B cell (primary cell): ENCODE measurements at places on chromosomes 1 and 21.

DNA sequence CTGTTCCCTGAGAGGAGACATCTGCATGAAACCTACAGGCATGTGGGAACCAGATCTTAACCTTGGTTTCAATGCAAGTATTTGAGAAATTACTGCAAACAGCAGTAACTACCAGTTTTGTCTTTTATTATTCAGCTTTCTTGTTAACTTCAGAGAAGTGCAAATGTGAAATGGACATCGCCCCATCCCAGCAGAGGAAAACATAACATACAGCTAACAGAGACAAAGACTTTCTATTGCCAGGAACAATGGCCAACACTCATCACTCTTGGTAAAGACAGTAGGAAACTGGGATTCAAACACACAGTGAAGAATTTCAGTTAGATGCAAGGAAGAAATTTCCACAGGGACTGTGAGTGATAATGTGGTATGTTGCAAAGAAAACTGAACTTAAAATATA is 115.1 kb downstream of the SLC30A10 start:
- H3K36me3 ChIP-seq = no peaks in the 10 kb centered on the region
- H3K27me3 ChIP-seq = no peaks in the 10 kb centered on the region
- DNase-seq = no peak
- H3K4me3 ChIP-seq = no peak overlapping the region

- H3K4me1 ChIP-seq = peaks cover 10% of the 10 kb centered on the region
- H3K27ac ChIP-seq = no peak overlapping the region
- H3K27me3 ChIP-seq = no peaks in the 10 kb centered on the region
- DNase-seq = no peak
- no peaks in the 10 kb centered on the region for H3K36me3 ChIP-seq
- H3K4me3 ChIP-seq = no peak overlapping the region
These were observed 23.1 kb upstream of the MYSM1 start for GRCh38 chr1:58722967-58723366.

DNA sequence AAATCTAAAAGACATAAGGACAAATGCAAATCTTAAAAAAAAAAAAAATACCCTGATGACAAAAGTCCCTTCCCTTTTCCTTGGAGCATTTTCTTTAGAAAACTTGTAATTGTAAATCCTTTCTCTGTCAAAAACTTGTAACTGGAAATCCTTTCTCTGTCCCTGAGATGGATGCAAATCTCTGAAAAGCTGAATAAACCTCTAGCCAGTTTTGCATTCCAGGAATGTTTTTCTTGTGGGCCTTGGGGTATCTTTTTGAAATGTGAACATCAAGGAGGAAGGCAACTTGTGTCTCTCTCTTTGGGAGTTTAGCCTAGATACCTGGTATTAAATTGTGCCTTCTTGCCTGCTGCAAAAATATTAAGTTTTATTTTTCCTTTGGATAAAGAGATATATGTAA is 305.3 kb downstream of the KCNT2 start:
- no peak for DNase-seq
- no peak overlapping the region for H3K4me3 ChIP-seq
- no peak overlapping the region for H3K27ac ChIP-seq
- no peaks in the 10 kb centered on the region for H3K27me3 ChIP-seq
- no peaks in the 10 kb centered on the region for H3K4me1 ChIP-seq

DNA sequence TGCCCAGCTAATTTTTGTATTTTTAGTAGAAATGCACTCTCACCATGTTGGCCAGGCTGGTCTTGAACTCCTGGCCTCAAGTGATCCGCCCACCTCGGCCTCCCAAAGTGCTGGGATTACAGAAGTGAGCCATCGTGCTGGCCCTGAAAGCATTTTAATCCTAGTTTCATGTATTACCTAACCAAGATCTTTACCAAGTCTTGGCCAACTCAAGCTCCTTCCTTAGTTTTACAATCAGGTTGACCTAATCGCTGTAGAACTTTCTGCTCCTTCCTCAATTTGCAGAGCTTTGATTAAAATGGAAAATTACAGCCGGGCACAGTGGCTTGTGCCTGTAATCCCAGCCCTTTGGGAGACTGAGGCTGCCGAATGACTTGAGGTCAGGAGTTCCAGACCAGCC is 3.2 kb upstream of the TMEM63A start:
- peaks cover 20% of the 10 kb centered on the region for H3K4me1 ChIP-seq
- H3K4me3 ChIP-seq = no peak overlapping the region
- no peak for DNase-seq
- H3K27me3 ChIP-seq = no peaks in the 10 kb centered on the region

- H3K27me3 ChIP-seq = no peaks in the 10 kb centered on the region
- H3K4me3 ChIP-seq = no peak overlapping the region
- H3K36me3 ChIP-seq = no peaks in the 10 kb centered on the region
- no peak for DNase-seq
- no peak overlapping the region for H3K27ac ChIP-seq
- H3K4me1 ChIP-seq = no peaks in the 10 kb centered on the region
These were observed 565.7 kb upstream of the PLXNA2 start for GRCh38 chr1:208809876-208810275.
